Heart left ventricle (tissue), 16 donors: ENCODE measurements at places on chromosomes 2 and 18. TPM values are rescaled to one million over a fixed set of nuclear protein-coding genes. Genes with fewer than 3 reads are reported as not detected.

SNORC gene
- polyA plus RNA-seq, result 0.88 TPM

DLGAP1 gene
- 0.11 TPM for polyA plus RNA-seq

WNT6 gene
- polyA plus RNA-seq, result 0.44 TPM

SPEG gene
- polyA plus RNA-seq, result 64.8 TPM

XDH gene
- 0.06 TPM for polyA plus RNA-seq

ALPI gene
- polyA plus RNA-seq, result not detected

MC2R gene
- polyA plus RNA-seq, result not detected

ZBTB7C gene
- polyA plus RNA-seq, result 0.99 TPM

ELAC1 gene
- 5.2 TPM for polyA plus RNA-seq

SERPINB7 gene
- not detected for polyA plus RNA-seq

LCT gene
- polyA plus RNA-seq, result not detected

AQP12A gene
- not detected for polyA plus RNA-seq

CRYGD gene
- polyA plus RNA-seq, result not detected

KYNU gene
- polyA plus RNA-seq, result 0.69 TPM

MZT2B gene
- 279 TPM for polyA plus RNA-seq

EFR3B gene
- 1.8 TPM for polyA plus RNA-seq

DPP4 gene
- 3.4 TPM for polyA plus RNA-seq

GDF7 gene
- polyA plus RNA-seq, result 0.30 TPM

ZAP70 gene
- 0.65 TPM for polyA plus RNA-seq
